ENCODE measurements at places on chromosomes 4 and X.
A peak's percentile ranks its signal among the peaks of the same experiment; 100 is the strongest.

- no peak for ATAC-seq
These were observed 74.3 kb downstream of the RGS12 start for GRCh38 chr4:3366893-3367775.

DNA sequence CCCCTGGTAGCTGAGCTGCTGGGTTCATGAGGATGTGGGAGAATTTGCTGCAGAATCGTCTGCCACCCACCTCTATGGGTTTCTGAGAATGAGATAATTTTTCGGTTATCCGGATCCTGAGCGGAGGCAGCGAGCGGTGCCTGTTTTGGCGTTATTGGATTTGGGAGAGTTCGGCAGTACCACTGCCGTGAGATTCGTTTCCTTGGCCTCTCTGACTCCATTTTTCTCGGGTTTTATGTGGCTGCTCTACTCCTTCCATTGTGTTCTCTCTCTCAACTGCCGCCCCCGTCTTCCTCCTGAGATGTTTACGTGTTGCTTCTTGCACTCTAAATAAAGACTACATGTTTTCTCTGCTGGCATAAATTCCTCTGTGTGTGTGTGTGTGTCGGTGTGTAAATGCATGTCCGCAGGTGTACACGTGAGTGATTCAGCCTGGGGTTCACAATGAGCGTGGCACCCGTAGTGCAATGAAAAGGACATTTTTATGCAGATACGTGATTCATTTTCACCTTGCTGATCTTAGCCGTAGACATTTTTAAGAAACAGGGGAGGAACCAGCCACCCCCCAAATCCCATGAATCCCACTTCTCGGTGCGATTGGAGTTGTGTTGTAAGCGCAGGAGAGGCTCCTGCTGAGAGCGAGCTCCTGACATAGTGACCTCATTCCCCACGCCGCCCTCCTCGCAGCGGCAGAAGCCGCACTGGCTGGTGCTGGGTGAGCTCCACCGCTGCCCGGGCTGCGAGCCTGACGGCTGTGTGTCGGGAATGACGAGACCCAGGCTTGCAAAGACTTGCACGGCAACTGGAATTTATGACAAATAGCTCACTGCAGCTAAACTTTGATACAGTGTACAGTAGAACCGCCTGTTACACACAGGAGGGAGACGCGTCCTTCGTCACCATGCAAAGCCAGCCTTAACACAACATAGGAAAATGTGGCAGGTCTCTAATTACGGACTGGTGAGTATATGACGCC is 82.2 kb downstream of the STOX2 start:
- ATAC-seq, result no peak

GRCh38 chr4:84879651-84880200 is 86.8 kb downstream of the WDFY3 start:
- no peak for ATAC-seq

DNA sequence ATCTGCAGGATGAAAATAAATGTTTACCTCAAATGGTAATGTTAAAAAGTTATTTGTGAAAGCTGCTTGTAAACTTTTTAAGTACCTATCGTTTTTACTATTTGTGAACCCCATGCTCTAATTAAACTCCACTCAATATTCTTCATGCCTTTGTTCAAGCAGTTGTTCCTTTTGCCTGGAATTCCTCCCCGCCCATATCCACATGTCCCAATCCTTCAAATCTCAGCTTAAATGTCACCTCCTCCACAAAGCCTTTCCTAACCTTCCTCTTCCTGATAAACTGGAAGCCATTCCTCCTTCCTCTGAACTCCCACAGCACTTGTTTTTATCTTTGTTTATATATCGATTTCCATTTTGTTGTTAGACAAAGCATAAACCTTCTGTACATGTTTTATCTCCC is 2.4 kb downstream of the MORC4 start:
- ATAC-seq, result no peak

- ATAC-seq, result no peak
These were observed 30.2 kb downstream of the AFF2 start for GRCh38 chrX:148530464-148531077.

DNA sequence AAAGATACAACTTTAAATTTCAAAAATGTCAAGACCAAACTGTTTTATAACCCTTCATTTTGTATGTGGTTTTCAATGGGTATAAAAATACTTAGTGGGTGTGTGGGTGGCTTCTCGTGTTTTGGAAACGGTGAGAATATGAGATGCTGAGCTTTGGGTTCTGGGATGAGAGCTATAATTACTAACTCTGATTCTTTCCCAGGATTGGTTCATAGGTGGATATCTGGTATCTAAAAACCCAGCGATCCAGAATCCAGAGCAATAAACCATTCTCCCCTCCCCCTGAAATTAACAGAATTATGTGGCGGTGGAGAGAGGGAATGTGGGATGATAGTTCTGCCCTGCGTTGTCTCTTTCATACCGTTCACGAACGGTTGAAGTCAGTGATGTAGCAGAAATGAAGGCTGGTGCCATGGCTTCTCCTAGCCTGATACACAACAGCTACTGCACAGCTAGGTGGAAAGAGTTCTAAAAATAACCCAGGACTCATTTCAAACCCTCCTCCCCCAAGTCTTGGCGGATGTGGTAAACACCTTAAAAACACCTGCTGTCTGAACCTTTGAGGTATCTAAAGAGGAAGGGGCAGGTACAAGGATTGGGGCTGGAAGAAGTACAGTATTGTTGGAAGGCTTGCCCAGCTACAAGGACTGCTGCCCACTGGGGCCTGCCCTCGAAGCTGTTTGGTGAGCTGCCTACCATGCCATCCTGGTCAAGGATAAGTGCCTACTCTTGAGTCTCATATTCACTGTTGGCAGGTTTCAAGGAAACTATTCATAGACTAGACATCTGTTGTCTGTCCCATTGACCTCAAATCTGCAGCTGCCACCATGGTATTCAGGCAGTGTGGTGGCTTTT is 44.5 kb downstream of the SEPTIN11 start:
- ATAC-seq, result peak; percentile 83

GRCh38 chrX:38318606-38319005 is 8.7 kb downstream of the RPGR start:
- ATAC-seq, result no peak

DNA sequence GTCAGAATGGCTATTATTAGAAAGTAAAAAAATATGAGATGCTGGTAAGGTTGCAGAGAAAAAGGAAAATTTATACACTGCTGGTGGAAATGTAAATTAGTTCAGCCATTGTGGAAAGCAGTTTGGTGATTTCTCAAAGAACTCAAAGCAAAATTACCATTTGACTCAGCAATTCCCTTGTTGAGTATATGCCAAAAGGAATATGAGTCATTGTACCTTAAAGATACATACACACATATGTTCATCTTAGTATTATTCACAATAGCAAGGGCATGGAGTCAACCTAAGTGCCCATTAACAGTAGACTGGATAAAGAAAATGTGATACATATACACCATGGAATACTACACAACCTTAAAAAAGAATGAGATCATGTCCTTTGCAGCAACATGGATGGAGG is 148.2 kb downstream of the COMMD8 start:
- ATAC-seq, result no peak

- no peak for ATAC-seq
These were observed 6.9 kb downstream of the SHROOM3 start for GRCh38 chr4:76441881-76442280.

DNA sequence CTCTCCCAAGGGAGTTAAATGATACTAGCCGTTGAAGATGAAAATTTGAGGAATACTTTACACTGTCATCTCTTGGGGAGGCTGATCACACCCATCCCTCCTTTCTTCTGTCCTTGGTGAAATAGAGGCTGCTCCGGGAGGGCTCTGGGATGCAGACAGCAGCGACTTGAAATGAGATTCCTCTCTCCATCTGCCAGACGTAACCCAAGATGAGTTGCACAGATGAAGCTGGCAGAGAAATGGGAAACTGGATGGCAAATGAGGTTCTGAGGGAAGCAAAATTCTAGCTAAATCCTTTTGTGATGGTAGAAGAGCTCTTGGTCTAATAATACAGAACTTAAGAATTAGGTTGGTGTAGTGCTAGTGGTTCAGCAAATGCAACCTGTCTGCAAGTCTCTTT is 201.4 kb downstream of the AASDH start:
- no peak for ATAC-seq

DNA sequence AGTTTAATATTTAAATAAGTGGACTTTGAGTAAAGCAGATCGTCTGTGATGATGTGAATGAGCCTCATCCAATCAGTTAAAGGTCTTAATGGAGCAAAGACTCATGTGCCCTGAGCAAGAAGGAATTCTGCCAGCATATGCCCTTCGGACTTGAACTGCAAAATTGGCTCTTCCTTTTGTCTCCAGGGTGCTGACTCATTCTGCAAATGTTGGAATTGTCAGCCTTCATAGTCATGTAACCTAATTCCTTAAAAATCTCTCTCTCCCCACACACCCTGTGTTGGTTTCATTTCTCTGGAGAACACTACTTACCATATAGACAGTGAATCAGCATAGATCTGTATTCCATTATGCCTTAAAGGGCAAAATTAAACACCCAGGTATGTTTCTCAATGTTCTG is 609.8 kb upstream of the GALNTL6 start:
- ATAC-seq, result no peak

GRCh38 chr4:40199999-40200874 is 3.4 kb downstream of the RHOH start:
- ATAC-seq, result peak; percentile 87

DNA sequence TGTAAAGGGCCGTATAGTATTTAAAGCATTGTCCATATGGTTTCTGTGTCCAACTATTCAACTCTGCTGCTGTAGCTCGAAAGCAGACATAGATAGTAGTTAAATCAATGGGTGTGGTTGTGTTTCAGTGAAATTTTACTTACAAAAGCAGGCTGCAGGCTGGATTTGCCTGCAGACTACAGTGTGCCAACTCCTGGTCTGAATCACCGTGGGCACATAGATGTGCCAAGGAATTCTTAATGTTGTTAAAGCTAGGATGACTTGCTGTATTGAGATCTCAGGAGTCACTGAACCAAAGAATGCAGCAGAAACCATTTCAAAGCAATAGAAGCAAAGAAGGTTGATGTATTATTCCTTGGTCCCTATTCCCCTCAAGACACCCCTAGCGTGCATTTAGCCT is 379.0 kb downstream of the STIM2 start:
- ATAC-seq, result no peak

DNA sequence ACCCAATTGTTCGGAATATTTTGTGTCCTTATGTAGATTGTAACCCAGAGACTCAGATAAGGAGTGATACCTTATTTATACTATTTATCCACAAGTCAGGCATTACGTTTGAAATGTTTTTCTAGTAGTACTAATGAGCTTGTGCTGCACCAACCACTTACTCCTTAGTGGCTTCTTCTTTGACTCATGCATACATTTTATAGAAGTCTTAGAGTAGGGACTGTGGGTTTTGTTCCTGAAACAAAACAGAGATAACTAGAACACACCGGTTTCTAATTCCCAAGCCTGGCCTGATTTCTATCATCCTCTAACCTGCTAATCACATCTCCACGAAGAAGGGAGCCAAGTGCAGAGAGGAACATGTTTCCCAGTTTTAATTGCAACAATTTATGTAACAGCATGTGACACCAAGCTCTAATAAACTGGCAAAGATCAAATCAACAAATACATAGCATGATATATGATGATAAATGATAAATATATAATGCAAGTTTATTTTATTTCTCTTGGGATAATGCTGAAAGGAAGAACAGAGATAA is 32.3 kb downstream of the MGARP start:
- ATAC-seq, result no peak

DNA sequence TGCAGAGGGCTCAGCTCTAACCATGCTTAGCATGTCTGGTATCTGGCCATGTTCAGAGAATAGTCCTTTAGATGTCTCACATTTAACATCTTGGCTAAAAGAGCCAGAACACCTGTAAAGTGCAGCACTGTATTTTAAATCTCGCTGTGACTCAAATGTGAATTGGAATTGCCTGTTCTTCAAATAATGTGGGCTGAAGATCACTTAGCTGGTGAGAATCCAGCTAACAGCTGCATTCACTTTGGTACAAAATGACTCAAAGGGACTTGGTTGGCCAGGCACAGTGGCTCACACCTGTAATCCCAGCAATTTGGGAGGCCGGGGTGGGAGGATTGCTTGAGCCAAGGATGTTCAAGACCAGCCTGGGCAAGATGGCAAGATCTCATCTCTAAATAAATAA is 63.5 kb upstream of the PLAC8 start:
- peak; percentile 22 for ATAC-seq

- no peak for ATAC-seq
These were observed 21.7 kb downstream of the GNPDA2 start for GRCh38 chr4:44704673-44705072.

DNA sequence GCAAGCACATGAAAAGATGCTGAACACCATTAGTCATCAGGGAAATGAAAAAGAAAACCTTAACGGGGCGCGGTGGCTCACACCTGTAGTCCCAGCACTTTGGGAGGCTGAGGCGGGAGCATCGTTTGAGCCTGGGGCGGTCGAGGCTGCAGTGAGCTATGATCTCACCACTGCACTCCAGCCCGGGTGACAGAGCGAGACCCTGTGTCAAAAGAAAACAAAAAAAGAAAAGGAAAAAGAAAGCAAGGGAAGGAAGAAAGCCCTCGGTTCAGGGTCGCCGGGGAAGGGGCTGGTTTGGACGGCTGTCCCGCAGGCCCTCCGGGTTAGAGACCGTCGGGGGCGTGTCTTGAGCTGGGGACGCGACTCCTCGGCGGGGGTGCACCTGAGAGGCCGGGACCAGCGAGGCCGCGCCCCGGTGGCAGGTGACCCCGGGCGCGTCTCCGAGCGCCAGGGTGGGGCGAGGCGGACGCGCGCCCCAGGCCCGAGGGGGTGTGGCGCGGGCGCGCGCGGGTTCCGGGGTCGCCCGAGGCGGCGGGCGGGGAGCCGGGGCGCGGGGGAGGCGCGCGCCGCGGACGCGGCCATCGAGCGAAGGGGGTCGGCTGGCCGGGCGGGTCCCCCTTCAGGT is 478 bp upstream of the PLXNA3 start:
- ATAC-seq, result peak; percentile 88

DNA sequence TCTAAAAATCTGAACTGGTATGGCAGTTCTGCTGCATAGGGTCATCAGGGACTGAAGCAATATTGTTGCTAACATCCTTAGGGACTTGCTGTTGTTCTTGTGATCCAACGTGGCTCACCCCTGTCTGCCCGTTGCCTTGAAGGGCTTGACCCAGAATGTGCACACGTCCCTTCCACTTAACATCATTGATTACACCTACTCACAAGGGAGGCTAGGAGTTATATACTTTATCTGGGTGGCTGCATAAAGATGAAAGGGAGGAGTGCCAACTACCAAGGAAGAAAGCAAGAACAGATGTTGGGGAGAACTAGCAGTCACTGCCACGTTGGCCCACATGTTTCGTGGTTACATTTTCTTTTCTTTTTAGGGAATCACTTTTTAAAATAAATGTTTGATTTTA is 34.0 kb downstream of the SLC9A6 start:
- no peak for ATAC-seq

DNA sequence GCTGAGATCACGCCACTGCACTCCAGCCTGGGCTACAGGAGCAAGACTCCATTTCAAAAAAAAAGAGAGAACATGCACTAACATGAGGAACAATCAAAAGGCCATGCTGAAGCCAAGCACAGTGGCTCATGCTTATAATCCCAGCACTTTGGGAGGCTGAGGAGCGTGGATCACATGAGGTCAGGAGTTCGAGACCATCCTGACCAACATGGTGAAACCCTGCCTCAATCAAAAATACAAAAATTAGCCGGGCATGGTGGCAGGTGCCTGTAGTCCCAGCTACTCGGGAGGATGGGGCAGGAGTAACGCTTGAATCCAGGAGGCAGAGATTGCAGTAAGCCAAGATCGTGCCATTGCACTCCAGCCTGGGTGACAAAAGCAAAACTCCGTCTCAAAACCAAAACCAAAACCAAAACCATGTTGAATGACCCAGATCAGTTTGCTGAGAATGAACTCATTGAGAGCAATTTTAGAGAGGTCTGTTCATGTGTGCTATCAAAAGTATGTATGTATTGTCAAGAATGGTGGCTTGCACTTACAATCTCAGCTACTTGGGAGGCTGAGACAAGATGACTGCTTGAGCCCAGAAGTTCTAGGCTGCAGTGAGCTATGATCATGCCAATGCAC is 44.8 kb downstream of the PDS5A start:
- no peak for ATAC-seq

Data from stimulated activated memory B cell treated with anti-CD40 and anti-IgM and Interleukin-4, amounts not matched to agents 10 μg/mL and 1 μg/mL and 100 μg/mL, for 72 hours (primary cell).